ENCODE measurements at places on chromosomes 6 and 20.
A peak's percentile ranks its signal among the peaks of the same experiment; 100 is the strongest.

- DNase-seq, result peak; percentile 72
These were observed 2.9 kb downstream of the BIRC7 start for GRCh38 chr20:63238514-63239125.

GRCh38 chr6:156776470-156776839 is 723 bp upstream of the ARID1B start:
- DNase-seq, result peak; percentile 90

DNA sequence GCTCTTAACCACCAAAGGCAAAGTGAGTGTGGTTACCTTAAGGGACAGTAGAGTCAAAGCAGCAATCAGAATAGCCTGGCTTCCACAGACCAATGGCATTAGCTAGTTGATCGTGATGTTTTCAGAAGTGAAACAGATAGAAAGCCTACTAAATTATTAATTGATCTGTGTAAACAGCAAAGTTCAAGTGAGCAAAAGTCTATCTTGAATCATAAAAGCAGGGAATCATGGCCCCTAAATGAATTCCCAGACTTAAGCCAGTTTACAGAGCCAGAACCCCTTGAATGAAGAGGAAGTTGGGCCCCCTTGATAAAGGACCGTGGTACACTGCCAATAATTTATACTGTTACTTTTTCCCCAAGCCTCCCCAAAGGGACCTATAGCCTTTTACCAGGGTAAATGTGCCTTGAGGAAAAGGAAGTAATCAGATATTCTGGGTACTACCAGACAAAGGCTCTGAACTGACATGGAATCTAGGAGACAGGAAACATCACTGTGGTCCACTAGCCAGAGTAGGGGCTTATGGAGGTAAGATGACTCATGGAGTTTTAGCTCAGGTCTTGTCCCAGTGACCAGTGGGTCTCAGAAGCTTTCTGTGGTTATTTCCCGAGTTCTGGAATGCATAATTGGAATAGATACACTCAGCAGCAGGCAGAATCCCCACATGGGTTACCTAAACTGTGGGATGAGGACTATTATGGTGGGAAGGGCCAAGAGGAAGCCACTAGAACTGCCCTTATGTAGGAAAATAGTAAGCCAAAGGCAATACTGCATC is 317.5 kb downstream of the CD83 start:
- no peak for DNase-seq

DNA sequence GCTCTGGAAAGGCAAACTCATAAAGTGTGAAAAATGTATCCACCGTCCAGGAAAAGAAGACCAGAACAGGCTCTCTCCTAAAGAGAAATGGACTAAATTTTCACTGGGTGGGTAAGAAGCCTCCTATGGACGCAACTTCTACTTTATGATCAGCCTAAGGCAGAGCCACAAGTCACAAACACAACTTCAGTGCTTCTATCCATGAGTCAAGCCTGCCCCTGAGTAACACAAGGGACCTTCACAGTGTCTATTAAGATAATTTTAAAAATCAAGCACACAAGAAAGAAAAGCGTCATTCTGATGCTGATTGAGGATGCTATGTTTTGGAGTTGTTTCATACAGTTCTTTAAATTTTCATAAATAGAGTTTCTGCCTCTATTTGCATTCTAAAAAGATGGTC is 601.7 kb upstream of the ARID1B start:
- DNase-seq, result peak; percentile 52

DNA sequence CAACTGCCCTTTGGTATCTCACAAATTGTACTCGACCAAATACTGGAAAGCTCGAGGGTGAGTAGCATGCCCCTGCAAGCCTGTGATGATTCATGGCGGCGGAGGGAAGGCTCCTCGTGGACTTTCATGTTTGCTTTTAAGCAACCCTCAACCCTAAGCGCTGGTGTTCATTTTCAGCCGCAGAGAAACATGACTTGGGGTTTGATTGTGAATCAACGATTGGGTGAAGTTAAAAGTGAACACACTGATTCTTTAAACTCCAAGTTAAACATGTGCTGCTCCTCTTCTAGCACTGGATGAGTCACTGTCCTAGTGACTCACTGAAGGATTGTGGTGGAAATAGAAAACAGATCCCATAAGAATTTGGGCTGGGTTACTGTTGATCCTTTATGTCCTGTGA is 8.3 kb downstream of the CD109 start:
- no peak for DNase-seq

- DNase-seq, result peak; percentile 23
These were observed 226.1 kb upstream of the RREB1 start for GRCh38 chr6:6881438-6882225.

- DNase-seq, result no peak
These were observed 39.2 kb upstream of the SPACA1 start for GRCh38 chr6:88008411-88008810.

DNA sequence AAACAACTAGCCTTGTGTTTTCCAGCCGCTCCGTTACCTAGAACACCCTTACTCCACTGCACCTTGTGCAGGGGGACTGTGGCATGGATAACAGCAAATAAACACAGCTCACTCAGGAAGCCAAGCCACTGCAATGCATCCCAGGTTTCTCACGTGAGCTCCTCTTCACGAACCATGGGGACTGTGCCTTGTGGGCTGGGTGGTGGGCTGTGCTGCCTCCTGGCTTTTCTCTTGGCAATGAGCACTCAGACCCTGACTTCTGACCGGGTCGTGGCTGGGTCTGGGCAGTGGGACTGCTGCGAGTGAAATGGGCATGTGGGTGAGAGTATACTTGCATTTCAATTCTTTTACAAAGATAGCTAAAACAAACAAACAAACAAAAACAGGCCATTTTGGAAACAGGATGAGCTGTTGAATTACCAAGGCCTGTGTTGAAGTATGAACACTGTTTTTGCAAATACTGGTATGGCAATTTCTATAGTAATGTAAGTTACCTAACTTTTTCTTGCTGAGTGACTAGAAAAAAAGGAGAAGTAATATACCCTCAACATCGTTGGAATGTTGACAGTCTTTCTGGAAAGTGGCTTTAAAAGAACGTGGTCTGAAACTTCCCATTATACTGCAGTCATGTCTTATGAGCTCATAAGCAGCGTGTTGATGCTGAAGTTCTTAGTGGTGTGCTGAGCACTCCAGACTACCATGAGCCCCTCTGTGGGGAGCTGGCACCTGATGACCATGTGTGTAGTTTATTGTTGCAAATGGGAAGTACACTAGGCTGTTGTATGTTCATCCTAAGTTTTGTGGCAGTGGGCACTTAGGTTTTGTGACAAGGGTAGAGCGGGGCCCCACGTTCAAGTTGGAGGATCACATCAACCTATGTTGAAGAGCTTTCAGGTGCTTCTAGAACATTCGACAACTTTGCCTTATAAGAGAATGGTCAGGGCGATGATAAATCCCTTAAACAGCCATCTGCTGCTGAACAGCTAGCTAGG is 120.4 kb downstream of the ARMC2 start:
- DNase-seq, result peak; percentile 35

GRCh38 chr6:62236784-62237183 is 49.2 kb downstream of the KHDRBS2 start:
- DNase-seq, result no peak

- DNase-seq, result no peak
These were observed 102.3 kb downstream of the DLL1 start for GRCh38 chr6:170188571-170189001.

DNA sequence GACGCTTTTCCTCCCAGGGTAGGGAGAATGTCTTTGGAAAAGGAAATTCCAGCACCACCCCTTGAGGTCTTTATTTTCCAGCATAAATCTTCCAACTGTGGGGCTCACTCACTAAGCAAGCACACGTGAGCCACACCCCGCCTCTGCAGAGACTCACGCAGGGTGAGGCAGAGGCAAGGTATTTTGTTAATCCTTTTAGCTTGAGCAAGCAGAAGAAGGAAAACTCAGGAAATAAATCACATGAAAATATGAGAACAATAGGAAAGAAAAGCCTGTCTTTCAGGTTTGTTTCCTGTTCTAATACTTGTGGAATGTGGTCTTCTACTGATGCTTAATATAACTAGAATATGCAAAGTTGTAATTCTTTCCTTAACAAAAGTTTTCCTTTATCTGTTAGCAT is 4.1 kb upstream of the PHACTR2 start:
- DNase-seq, result peak; percentile 59

GRCh38 chr6:13229205-13230085 is 98.9 kb downstream of the TBC1D7 start:
- peak; percentile 59 for DNase-seq

DNA sequence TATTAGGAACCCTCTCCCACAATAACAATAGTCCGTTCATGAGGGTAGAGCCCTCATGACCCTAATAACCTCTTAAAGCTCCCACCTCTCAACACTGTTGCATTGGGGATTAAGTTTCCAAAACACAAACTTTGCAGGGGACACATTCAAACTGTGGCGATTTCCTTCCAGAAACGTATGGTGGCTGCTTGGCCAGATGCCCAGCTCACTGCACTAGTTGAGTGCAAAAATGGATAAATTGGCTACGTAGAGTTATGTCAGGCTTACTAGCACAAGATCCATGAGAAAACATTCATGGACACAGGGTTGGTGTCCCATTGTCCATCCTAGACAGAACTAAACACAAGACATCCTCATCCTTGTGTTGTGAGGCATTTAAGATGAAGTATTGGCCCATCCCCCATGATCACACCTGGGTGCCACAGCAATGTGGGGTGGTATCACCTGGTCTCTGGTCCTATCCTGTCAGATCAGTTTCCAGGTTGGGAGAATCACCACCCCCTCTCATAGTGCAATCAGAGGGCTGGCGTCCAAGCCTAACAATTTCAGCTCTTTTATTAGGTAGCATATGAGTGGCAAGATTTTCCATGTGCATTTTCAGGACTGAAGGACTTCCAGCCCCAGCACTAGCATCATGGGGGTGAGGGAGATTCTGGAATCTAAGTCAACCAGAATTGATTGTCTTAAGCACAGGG is 63.4 kb upstream of the ELOVL5 start:
- DNase-seq, result no peak

- DNase-seq, result no peak
These were observed 384.7 kb downstream of the C6orf118 start for GRCh38 chr6:164924674-164925073.

- DNase-seq, result no peak
These were observed 78.2 kb upstream of the PTPRK start for GRCh38 chr6:128598571-128598970.

DNA sequence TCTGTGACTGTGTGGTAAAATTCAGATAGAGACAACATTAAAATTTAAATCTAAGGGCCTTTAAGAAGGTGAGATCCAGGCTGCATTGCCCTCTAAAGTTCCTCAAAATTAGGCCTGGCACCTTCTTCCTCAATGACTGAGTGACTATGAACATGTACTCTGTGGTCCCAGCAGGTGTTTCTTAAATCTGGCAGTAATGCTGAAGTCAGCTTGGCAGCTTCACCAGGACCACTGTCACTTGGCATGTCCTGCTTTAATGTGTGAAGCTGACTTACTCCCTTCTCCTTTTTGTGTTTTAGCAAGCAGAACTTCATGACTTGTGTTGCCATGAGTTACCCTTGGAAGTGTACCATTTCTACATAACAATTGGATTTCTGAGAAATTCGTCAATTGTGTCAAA is 141.7 kb downstream of the NKAIN2 start:
- peak; percentile 96 for DNase-seq

GRCh38 chr6:166197361-166197760 is 29.7 kb upstream of the TBXT start:
- DNase-seq, result no peak

DNA sequence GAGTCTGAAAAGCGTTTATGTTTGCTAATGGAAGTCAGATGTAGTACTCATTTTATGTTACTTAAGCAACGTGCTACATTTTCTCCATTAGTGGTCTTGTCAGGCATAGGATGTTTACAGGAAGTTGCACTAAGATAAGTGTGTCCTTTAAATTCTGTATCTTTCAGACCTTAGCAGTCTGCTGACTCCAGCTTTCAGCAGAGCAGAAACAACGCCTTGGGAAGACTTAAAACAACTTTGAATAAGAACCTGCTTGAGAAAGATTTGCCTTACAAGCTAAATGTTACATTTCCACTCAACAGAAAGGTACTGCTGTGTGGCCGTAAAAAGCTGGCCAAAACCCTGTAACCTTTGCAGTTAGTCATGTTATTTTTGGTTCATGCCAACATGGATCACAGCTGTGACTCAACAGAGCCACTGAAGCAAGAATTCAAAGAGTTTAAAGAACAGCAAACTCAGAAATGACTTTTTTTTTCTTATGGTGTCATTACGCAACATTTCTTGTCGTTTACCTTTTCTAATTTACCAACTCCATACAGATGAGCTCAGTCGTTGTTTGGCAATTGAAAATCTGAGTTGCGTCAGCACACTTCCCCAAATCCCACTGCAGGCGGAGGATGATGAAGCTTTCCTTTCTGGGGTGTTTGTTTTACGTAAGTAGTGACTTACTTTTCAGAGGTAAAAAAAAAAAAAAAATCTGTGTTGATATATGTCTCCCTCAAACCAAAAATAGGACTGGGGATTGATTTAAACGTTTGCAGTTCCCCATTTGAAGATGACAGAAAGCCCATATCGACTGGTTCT is 27.9 kb upstream of the BMP6 start:
- DNase-seq, result no peak

DNA sequence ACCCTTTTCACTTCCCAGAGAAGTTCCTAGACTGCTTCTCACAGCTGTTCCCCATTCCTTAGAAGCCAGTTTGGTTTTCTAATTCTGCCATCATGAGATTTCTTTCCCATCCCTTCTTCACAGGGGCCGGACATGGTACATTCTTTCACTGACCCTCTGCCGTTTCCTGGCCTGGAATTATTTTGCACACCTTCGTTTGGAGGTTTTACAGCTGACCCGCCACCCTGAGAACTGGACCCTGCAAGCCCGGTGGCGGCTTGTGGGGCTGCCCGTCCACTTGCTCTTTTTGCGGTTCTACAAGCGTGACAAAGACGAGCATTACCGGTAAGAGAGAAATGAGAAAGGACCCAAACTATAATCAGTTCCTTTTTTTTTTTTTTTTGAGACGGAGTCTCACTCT is 4.2 kb downstream of the C6orf136 start:
- DNase-seq, result no peak

DNA sequence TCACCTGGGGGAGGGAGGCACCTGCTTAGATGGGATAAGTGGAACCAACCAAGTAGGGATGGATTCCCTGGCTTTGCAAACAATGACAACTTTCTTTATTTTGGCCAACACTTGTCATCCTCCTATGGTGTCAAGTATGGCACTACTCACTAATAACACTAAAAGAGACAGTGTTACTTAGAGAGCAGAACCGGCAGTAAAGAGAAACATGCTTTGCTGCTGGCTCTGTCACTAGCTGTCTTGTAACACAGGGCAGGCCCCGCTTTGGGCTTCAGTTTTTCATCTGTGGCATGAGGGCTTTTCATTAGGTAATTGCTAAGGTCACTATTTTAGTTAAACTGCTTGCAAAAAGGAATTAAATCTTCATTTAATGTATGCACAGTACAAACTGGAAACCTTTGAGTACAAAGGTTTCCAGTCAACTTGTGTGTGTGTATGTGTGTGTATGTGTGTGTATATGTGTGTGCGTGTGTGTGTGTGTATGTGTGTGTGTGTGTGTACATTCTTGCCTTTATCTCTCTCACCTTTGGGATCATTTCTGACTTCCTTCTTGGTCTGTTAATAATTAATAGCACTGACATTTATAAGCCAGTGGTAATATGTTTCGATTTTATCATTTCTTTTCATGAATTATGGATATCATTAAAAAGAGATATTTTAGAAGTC is 64.7 kb downstream of the BTBD3 start:
- no peak for DNase-seq

- DNase-seq, result no peak
These were observed 388.2 kb upstream of the CITED2 start for GRCh38 chr6:139762587-139763031.
